Tibial nerve (tissue), 4 donors: ENCODE measurements at places on chromosomes 4 and X.

DNA sequence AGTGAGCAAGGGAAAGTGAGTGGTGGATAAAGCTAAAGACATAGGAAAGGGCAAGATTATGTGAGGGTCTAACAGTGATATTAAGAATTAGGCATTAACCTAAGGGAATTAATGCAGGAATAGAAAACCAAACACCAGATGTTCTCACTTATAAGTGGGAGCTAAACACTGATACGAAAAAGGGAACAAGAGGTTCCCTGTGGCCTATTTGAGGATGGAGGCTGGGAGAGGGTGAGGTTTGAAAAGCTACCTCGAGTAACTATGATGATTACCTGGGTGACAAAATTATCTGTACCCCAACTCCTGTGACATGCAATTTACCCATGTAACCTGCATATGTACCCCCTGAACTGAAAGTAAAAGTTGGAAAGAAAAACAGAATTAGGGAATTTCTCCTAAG, 79.0 kb downstream of the ANXA3 start:
- H3K36me3 ChIP-seq = no peaks in the 10 kb centered on the region
- H3K27me3 ChIP-seq = no peaks in the 10 kb centered on the region
- peaks cover 22% of the 10 kb centered on the region for H3K4me1 ChIP-seq
- H3K4me3 ChIP-seq = no peak overlapping the region
- H3K27ac ChIP-seq = peak overlapping the region; percentile 89

GRCh38 chr4:95547715-95548471, 880 bp downstream of the UNC5C start:
- H3K36me3 ChIP-seq = no peaks in the 10 kb centered on the region
- no peaks in the 10 kb centered on the region for H3K4me1 ChIP-seq
- H3K4me3 ChIP-seq = peak overlapping the region; percentile 47
- peak overlapping the region; percentile 83 for H3K27ac ChIP-seq
- H3K27me3 ChIP-seq = no peaks in the 10 kb centered on the region

DNA sequence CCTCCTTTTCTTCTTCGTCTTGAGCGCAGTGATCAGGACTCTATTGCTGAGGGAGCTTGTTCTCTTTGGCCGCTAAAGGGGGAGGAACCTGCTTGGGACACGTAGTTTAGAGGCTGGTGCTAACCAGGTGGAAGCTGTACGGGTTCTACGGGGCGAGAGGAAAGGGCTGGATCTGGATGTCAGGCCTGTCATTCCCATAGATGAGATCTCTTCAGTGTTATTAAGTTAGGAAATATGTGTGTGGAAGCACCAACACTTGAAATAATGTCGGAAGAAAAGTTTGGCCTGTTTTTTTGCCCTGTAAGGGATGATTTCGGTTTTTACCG, 643 bp downstream of the SRP72 start:
- DNase-seq = no peak
- H3K36me3 ChIP-seq = peaks cover 9% of the 10 kb centered on the region
- no peaks in the 10 kb centered on the region for H3K4me1 ChIP-seq
- H3K4me3 ChIP-seq = peak overlapping the region; percentile 100

DNA sequence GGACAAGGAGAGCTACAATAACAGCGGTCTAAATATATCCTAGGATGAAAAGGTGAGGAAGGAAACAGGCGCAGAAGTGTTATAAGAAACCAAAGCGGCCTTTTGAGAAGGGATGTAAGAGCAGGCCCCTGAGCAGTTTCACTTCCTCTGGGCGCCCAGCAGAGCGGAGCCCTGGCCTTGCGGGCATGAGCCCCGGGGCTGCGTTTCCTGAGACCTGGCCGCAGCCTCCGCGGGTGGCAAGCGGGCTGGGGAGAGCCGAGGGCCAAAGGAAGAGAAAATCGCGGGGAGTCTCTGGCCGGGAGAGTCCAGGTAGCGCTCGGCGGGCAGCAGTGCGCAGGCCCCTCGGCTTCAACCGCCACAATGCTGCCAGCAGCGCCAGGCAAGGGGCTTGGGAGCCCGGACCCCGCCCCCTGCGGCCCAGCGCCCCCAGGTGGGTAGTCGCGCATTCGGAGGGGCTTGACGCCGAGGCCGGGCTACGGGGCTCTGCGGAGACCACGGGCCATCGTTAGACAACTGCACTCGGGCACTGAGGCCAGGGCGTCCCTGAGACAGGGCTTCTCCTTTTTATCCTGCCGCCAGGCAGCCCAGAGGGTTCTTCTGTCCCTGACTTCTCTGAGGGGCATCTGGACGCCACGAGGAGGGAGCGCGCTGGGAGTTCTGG, at the start of gene BANK1:
Gene BANK1, plus strand, starts transcription at position 210 of the 661 bp plus-strand sequence. Its CDS starts 151 bp downstream, at position 361.
- H3K36me3 ChIP-seq = no peaks in the 10 kb centered on the region
- DNase-seq = no peak
- H3K4me1 ChIP-seq = peaks cover 6% of the 10 kb centered on the region
- H3K27me3 ChIP-seq = no peaks in the 10 kb centered on the region

GRCh38 chrX:136321532-136321931, 20.8 kb downstream of the ADGRG4 start:
- no peaks in the 10 kb centered on the region for H3K36me3 ChIP-seq
- H3K27ac ChIP-seq = no peak overlapping the region
- H3K4me1 ChIP-seq = no peaks in the 10 kb centered on the region
- no peak for DNase-seq

GRCh38 chr4:179372242-179372641, 1930.0 kb upstream of the AGA start:
- no peak overlapping the region for H3K27ac ChIP-seq
- H3K27me3 ChIP-seq = no peaks in the 10 kb centered on the region
- no peaks in the 10 kb centered on the region for H3K36me3 ChIP-seq
- DNase-seq = no peak

GRCh38 chrX:42219231-42219630, 295.9 kb upstream of the CASK start:
- DNase-seq = no peak
- H3K4me1 ChIP-seq = no peaks in the 10 kb centered on the region
- H3K27me3 ChIP-seq = no peaks in the 10 kb centered on the region
- no peaks in the 10 kb centered on the region for H3K36me3 ChIP-seq
- H3K27ac ChIP-seq = no peak overlapping the region

GRCh38 chrX:49230500-49231232, 2.5 kb downstream of the CACNA1F start:
- peak overlapping the region; percentile 40 for H3K4me3 ChIP-seq
- H3K27me3 ChIP-seq = peaks cover 8% of the 10 kb centered on the region
- H3K4me1 ChIP-seq = no peaks in the 10 kb centered on the region
- no peak overlapping the region for H3K27ac ChIP-seq
- no peaks in the 10 kb centered on the region for H3K36me3 ChIP-seq
